LoVo (cell line): ENCODE measurements at places on chromosomes 3 and 15.

GRCh38 chr3:101646726-101647125 lies 30.2 kb downstream of the ZBTB11 start:
- peak; percentile 39 for DNase-seq

GRCh38 chr15:55824857-55825613 lies 82.1 kb upstream of the PRTG start:
- DNase-seq = no peak

DNA sequence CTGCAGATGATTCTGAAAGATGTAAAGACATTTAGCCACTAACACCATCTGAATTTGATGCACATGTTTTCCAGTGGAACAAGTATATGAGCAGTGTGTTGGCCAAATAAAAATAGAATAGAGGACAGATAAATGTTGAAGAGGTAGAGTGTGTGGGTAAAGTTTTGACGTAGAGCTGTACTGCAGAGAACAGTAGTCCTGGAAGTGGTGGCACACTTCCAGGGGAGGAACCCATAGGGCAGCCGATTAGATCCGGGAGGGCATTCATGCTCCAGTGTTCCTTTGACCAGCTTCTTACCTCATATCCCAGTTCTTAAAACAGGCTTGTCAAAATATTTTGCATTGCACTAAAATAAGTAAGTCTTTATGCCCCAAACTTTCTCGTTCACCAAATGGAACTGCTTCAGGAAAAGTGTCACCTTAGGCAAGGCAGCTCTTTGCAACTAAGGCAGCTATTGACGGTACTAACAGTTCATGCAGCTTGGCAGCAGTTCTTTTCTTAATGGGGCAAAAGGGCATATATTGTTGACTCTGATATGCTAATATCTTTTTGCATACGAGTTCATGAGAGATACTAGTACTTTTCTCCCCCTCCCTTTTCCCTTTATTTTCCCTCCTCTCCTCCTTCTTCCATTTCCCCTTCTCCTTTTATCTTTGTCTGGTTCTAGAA lies 429.3 kb upstream of the AZI2 start:
- no peak for DNase-seq

DNA sequence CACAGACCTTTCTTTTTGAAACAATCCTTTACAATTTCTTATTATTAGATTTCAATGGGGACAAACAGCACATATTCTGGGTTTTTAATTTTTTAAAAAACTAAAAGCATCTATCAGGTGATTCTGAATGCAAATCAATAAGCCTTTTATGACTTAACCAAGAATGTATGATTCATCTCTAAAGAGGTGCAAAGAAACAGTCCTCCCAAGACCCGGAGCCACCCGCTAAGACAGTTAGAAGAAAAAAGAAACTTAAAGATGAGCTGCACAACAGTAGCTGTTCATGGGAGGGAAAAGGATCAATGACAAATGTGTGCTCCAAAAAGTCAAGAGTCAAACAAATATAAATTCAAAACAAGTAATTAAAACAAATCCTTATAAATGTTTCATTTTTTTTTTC lies 319.5 kb downstream of the THSD4 start:
- DNase-seq = peak; percentile 67

GRCh38 chr3:182058488-182058887 lies 346.8 kb downstream of the SOX2 start:
- DNase-seq = no peak

- DNase-seq = no peak
These were observed 494.5 kb upstream of the PDZRN3 start for GRCh38 chr3:74119221-74119620.

GRCh38 chr3:156397534-156397933 lies 157.4 kb downstream of the SSR3 start:
- DNase-seq = no peak

DNA sequence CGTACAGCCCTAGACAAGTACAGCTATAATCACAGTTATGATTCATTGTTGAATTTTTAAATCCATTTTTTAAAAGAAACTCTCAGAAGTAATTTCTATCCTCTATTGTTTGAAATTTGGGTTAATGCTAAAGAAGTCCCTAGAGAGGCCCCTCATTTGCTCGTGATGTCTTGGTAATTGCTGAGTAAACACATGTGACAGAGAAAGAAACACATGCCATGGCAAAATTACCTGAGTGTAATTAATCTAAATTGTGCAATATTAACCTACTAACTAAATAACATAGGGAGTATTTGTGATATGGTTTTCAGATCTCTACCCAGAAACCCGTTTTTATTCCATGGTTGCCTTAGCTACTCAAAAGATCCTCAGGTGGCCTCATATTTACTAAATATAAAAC lies 10.8 kb downstream of the NEK10 start:
- no peak for DNase-seq

- no peak for DNase-seq
These were observed 74.9 kb upstream of the XCR1 start for GRCh38 chr3:46102059-46102779.
